ENCODE measurements at places on chromosomes 4 and X. TPM values are rescaled to one million over a fixed set of nuclear protein-coding genes. Genes with fewer than 3 reads are reported as not detected.

- no peak for DNase-seq
Observed at GRCh38 chrX:13287816-13288215, 32.0 kb downstream of the ATXN3L start.

DNA sequence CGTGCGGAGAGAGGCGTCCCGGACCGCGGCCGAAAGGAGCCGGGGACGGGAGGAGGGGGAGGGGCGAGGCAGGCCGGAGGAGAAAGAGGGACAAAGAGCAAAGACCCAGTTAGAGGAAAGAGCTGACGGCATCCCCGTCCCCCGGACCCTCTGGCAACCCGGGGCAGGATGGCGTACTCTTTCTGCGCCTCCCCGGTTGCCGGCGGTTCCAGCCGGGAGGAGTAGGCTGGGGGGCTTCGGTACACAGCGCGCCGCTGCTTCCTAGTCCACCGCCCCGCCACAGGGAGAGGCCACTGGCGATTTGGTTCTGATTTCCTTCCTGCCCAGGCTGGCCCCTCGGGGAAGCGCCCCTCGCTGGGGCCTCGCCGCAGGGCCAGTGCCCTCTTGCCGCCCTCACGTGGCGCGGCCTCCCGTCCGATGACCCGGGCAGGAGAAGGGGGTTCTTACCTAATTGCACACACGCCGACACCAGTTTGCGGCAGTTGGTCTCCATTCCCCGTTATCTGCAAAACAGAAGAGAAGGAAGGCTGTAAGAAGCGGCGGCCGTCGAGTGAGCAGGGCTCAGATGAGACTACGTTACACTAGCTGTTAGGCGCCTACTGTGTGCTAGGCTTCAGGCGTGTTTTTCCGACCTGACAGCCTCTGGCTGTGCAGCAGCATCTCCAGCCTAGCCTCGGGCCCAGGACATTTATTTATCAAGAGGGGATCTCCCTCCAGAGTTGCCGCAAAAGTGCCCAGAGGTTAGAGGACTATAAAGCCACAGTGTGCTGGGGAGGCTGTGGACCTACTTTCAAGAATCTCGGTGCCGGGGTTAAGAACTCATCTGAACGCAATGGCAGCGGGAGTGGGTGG, 9.9 kb upstream of the PITX2 start:
- no peak for DNase-seq

GRCh38 chr4:81574991-81575390, 103.3 kb upstream of the RASGEF1B start:
- DNase-seq = no peak

DNA sequence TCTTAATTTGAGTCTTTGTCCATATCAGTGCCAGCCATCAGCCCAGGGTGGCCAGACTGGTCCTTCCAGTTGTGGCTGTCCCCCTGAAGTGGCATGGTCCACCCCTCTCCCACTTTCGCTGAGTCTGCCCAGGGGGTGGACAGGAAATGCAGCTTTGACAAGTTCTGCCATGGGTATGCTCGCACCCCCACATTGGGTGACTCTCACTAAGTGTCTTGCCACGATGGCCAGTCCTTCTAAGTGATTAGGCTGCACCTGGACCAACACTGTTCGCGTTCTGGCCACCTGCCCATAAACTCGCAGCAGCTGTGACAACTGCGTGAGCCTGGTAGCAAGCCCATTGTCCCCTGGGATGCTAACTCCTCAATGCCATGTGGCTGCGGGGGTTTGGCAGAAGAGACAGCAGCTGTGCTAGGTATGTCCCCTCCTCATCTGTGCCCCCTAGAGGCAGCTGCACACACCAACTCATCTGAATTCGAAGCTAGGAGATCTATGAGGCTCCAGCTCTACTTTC, 10.0 kb upstream of the LNX1 start:
- no peak for DNase-seq

The PGM2 gene
- 17.0 TPM for polyA plus RNA-seq

GRCh38 chrX:14529290-14529989, at the start of gene GLRA2:
GLRA2 (plus strand) TSS chrX:14529536; CDS start chrX:14530058, 522 bp downstream.
- DNase-seq = no peak

GRCh38 chr4:38605181-38605752, 58.7 kb upstream of the KLF3 start:
- DNase-seq = no peak

DNA sequence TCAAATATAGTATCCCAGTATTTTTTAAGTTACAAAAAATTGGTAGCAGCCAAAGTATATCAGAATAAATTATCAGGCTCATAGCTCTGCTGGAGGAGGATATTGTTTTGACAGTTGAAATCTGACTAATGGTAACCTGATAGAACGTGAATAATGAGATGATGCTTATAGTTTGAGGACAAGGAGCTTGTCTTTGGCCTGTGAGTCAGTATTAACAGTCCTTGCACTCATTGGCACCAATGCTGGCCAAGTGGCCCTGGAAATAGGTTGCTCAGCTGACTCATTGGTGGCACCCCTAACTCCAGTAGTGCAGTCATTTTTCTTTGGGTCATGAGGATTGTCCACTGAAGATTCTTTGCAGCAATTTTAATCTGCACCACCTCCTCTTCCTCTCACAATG, 203.3 kb upstream of the JADE1 start:
- peak; percentile 4 for DNase-seq

Data from BJ (cell line).